ENCODE measurements at places on chromosomes 4 and X.

DNA sequence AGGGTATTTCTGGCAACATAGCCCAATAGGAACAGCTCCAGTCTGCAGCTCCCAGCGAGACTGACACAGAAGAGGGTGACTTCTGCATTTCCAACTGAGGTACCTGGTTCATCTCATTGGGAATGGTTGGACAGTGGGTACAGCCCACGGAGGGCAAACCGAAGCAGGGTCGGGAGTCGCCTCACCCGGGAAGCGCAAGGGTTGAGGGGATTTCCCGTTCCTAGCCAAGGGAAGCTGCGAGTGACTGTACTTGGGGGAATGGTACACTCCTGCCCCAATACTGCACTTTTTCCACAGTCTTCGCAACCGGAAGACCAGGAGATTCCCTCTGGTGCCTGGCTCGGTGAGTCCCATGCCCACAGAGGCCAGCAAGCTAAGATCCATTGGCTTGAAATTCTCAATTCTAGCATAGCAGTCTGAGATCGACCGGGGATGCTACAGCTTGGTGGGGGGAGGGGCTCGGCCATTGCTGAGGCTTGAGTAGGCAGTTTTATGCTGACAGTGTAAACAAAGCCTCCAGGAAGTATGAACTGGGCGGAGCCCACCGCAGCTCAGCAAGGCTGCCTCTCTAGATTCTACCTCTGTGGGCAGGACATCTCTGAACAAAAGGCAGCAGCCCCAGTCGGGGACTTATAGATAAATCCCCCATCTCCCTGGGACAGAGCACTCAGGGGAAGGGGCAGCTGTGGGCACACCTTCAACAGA, 14.0 kb upstream of the ADAD1 start:
- DNase-seq, result peak; percentile 58

DNA sequence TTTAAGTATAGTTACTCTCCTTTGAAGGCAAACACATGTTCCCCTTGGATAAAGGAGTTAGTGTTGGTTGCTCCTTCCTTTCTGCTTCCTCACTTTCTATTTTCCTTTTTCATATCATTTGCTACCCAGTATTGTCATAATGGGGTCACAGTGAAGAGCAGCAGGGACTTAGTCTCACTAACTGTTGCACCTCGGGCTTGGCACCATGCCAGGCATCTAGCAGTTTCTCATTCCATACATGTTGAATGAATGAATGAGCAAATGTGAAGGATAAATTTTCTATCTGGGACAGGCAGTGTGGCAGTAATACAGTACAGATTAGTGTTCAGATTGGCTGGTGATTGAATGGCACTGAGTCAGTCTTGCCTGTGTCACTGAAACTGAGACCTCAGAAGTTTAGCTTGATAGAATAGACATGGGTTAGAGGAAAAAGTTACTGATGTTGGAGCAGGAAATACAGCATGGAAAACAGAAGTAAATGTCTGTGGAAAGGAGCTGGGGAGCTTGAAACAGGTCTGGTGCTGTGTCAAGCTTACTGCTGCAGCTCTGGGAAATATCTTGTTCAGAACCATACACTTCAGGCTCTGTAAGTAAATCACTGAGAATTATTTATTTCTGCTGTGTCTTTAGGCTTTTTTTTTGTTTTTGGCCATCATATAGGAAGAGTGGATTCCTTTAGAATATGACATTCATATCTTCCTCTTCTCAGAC, 55.8 kb upstream of the PITX2 start:
- DNase-seq, result no peak

- no peak for DNase-seq
Observed at GRCh38 chr4:147201016-147201415, 255.4 kb upstream of the TTC29 start.

- no peak for DNase-seq
Observed at GRCh38 chrX:13911586-13911985, 94.7 kb upstream of the GPM6B start.

- no peak for DNase-seq
Observed at GRCh38 chrX:120739300-120739699, 109.4 kb upstream of the C1GALT1C1 start.

DNA sequence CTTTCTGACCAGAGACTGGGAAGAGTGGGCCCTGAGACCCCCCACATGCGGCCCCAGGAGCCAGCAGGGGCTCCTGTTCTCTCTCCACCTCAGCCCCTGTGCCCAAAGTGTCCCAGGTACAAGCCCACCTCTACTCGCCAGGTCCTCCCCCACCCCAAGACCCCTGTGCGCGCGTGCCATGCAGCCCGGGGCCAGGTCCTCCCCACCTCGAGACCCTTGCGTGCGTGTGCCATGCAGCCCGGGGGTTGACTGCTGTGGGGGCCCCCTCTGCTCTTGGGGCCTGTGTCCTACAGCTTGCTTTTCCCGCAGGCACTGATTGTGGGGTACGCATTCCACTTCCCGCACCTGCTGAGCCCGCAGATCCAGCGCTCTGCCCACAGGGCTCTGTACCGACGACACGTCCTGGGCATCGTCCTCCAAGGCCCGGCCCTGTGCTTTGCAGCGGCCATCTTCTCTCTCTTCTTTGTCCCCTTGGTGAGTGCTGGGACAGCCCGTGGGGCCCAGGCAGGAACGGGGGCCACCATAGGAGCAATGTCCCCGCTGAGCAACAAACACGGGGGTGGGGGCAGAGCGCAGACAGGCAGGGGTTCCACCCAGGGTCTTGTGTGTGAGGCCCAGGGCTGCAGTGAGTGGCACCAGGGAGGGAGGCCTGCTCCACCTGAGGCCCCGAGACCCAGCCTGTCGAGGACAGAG, 20.3 kb downstream of the DGKQ start:
- no peak for DNase-seq

DNA sequence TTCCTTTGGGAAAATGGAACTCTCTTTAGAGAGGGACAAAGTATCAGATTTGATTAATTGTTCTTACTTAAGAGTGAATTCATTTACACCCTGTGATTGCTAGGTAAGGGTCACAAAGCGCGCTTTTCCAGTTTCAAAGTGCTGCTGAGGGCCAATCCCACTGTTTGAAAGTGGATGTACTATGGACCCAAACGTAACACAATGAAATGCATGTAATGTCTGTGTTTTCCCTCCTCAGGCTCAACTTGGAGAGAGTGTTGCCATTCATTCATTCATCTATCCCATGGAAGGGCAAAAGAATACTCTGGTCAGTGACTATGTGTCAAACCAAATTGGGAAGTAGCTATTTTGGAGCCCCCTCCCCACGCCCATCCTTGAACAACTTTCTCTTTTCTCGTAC, 16.1 kb downstream of the IGSF1 start:
- DNase-seq, result no peak

- no peak for DNase-seq
Observed at GRCh38 chr4:147194114-147194513, 248.4 kb upstream of the TTC29 start.

Data from activated CD4-positive, alpha-beta memory T cell treated with anti-CD3 and anti-CD28 coated beads, Interleukin-2, amount 10 ng/mL, durations not matched to agents 7 days and 5 days (primary cell).